ENCODE measurements at places on chromosomes 3 and 15.

GRCh38 chr15:41254560-41254959 is 23.5 kb downstream of the CHP1 start:
- DNase-seq: no peak

- no peak for DNase-seq
These were observed 22.4 kb downstream of the FNDC3B start for GRCh38 chr3:172061724-172062184.

- DNase-seq: no peak
These were observed 4.4 kb downstream of the CAMKV start for GRCh38 chr3:49865198-49865784.

DNA sequence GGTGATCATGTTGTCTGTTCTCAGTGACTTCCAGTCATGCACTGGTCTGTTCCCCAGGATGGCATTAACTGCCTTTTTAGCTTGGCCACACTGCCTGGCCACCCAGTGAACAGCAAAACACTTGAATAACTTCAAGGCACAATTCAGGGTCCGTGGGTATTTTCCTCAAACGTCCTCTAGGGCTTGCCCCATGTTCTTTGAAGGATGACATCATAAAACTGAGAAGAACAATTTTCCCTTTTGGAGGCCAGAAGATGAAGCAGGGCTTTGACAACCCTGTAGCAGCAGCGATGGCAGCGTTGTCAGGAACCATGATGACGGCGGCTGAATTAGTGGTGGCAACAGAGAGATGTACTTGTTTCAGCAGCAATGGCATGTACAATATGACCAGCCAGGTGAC is 465.9 kb upstream of the ONECUT1 start:
- DNase-seq: no peak

- no peak for DNase-seq
These were observed 19.8 kb upstream of the AADAC start for GRCh38 chr3:151794080-151794479.

Measured in right hindlimb (tissue), 1 donor.